Activated CD4-positive, alpha-beta T cell treated with anti-CD3 and anti-CD28 coated beads, Interleukin-2, Interleukin-4, amounts not matched to agents 100 ng/mL and 50 ng/mL, durations not matched to agents 16 hours and 8 hours (primary cell): ENCODE measurements at places on chromosomes 4 and X.

DNA sequence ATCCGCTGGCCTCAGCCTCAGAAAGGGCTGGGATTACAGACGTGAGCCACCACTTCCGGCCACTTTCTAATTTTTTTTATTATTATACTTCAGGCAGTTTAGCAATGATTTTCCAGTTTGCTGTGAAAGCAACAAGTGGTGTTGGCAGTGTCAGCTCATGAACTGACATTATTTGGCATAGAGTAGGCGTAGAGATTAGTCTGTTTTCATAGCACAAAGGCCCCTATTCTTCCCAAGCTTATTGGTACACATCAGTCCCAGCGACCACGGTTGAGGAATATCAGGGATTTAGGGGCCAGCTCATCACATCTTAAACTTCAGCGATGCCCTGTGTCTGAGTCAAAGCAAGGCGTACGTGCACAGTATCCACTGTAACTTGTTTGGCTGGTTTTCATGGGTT, 53.0 kb upstream of the RASSF6 start:
- no peak for DNase-seq

DNA sequence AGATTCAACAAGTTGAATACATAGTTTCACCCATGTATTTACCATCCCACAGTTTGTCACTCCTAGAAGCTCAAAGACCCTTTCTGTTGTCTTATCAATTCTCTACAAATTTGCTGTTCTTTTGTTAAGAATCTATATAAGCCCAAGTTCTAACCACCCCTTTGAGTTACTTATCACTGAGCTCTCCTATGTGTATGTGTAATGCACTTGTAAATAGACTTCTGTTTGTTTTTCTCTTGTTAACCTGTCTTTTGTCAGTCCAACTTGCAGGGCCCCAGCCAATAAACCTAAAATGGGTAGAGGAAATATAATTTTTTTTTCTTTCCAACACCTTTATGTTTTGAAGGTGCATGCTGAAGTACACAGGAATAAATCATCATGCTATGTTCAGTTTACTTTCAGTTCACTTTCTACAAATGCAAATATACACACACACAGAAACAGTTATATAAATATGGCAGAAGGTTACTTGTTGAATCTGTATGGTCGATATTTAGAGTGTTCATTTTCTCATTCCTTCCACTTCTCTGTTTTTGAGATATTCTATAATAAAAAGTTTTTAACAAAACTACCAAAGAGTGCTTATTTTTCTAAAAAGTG, 22.3 kb upstream of the CLOCK start:
- DNase-seq = no peak

- DNase-seq = no peak
Observed at GRCh38 chr4:156252358-156252921, 298.8 kb upstream of the CTSO start.

GRCh38 chr4:144649646-144650045, 3.7 kb downstream of the HHIP start:
- DNase-seq = no peak

DNA sequence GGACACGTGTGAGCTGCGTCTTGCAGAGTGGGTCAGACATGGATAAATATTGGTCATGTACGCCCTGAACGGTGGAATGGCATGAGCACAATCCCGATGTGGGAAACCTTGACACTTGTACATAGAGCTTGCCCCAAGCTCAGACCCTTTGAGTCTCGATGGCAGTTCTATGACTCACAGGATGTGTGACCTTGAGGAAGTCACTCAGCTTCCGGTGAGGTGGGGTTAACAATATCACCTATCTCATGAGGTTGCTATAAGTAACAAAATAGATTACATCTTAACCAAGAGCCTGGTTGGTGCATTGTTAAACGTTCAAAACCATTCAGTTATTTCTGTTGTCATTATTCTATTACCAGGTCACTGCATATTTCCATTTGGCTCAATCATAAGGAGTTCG, 109.1 kb upstream of the TBL1X start:
- DNase-seq = peak; percentile 60

GRCh38 chrX:41870719-41871151, 52.6 kb downstream of the CASK start:
- no peak for DNase-seq

DNA sequence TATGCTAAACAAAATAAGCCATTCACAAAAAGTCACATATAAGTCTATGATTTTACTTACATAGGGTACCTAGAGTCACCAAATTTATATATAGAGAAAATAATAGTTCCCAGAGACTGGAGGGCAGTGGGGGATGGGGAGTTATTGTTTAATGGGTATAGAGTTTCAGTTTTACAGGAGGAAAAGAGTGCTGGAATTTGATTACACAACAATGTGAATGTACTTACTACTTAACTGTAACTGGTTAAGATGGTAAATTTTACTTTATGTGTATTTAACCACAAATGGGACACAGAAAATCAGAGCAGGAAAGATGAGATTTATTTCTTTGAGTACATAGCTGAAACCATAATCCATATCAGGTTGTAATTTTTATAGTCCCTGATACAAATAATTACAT, 144.4 kb downstream of the TMA16 start:
- no peak for DNase-seq

GRCh38 chr4:154349829-154350228, 141.8 kb downstream of the DCHS2 start:
- no peak for DNase-seq

GRCh38 chr4:109611045-109611646, 51.1 kb downstream of the MCUB start:
- DNase-seq = no peak

- DNase-seq = no peak
Observed at GRCh38 chr4:82890528-82890900, 439 bp downstream of the SEC31A start.

DNA sequence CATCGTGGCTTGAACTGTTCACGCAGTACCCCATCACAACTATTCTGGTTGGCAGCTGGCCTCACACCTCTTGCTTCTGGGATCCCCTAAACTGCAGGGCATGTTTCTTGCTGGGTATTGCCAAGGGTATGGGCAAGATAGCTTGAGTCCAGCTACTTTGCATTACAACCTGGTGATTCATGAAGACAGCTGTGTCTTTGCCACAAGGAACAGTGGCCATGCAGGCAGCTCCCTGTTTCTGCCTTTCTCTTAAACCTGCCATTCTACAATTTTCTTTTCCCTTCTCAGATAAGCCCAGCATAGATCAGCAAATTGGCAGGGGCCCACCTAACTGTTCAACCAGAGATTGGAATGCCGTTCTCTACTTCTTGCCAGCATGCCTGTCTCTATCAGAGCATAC, 42.8 kb downstream of the TENM3 start:
- no peak for DNase-seq

GRCh38 chrX:152928761-152929400, 31.0 kb downstream of the ZNF185 start:
- no peak for DNase-seq
